Umbilical cord (tissue), 2 donors: ENCODE measurements at places on chromosomes 5 and 9.

DNA sequence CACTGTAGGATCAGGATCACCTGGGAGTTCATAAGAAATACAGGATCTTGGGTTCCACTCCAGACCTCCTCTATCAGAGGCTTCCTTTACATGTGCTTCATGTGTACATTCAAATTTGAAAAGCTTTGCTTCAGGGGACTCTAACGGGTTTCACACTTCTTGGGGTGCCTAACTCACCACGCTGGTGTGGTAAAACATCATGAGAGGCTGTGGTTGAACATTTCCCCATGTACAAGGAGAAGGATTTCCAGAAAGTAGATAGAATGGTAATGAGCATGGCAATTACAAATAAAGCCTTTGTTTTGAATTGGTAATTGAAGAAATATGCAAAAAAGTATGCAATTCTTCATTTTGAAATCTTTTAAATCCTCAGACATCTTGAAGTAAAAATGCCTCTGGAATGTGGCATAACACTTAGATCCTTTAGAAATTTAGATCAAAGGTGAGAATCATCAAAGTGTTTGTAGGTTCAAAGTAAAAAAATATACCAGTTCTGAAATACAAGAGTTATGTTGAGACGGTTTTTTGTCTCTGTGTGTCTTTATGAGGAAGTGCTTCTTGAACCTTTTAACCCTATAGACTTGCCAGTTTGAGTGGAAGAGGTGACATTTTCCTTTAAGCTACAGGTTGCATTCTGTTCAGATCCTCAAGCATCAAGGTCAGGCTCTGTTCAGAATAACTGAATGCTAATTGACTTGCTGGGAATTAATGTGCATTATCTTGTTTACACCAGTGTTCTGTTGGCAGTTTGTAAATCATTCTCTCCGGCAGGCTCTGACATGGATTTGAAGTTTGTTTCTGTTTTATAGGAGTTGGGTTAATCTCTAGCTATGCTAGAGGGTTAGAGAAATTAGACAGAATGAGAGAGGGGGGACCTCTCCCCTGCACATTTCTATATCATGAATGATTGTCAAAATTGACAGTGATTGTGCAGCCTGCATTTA is 415.3 kb downstream of the MAN2A1 start:
- no peak for DNase-seq

- DNase-seq = peak; percentile 75
Measured at GRCh38 chr9:36154331-36154952, 14.7 kb upstream of the CCIN start.

DNA sequence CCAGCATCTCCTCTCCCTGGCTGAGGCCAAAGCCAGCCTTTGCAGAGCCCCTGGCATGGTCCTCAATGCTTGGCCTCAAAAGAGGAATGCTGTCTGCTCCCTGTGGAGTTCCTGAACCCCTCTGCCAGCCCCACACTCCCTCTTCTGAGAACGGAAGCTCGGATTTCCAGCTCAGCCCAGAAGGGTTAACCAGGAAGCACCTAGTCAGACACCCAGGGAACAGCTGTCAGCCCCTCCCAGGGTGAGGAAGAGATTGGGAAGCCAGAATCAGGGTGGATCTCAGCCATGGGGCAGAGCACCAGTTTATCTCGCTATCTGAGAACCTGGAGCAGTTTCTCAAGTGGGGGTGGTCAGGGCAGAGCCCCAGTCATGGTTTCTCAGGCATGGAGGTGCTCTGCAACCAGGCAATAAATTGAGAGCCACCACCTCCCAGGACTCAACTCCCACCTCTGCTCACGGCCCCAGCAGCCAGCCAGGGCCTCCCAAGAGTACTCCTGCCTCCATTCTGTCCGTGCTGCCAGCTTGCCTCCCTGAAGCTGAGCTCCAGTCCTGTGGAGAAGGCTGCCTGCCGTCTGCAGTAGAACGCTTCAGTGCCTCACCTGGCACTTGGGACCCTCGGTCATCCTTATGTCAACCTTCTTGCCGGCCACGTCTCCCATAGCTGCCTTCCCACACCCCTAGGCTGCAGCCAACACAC is 7.6 kb downstream of the FOXE1 start:
- no peak for DNase-seq

DNA sequence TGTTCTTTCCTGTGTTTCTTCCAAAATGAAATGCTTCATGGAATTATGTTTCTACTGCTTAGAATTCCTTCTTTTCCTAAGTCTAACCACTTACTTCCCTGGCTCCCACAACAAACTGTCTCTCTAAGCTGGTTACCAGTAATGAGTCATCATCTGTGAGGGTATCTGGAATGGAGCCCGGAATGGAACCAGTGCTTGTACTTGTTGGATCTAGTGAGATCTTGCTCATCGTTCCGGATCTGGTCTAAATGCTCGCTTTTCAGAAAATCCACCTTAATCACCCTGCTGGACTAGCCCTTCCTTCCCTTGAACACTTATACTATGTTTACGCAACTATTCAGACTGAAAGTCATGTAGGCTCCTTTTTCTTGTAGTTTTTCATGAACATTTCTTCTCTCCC is 184.8 kb downstream of the PBX3 start:
- peak; percentile 98 for DNase-seq
